Sciatic nerve (tissue), 2 donors: ENCODE measurements at places on chromosomes 5 and 9. TPM values are rescaled to one million over a fixed set of nuclear protein-coding genes. Genes with fewer than 3 reads are reported as not detected.
A peak's percentile ranks its signal among the peaks of the same experiment; 100 is the strongest.

Gene CSF1R
- 74.8 TPM for total RNA-seq

Gene BARHL1
- not detected for total RNA-seq

Gene OGN
- 71.7 TPM for total RNA-seq

Gene LCN12
- 8.6 TPM for total RNA-seq

Gene NEURL1B
- 53.7 TPM for total RNA-seq

Gene PCDHA9
- 0.45 TPM for total RNA-seq

Gene HTR1A
- not detected for total RNA-seq

Gene TRIP13
- total RNA-seq: 0.89 TPM

Gene KCTD16
- total RNA-seq: 0.53 TPM

Gene PCDHAC2
- total RNA-seq: 2.4 TPM

Gene LCN9
- total RNA-seq: not detected

Gene LOX
- 25.3 TPM for total RNA-seq

GRCh38 chr9:15426019-15426418 lies 3.3 kb downstream of the SNAPC3 start:
- no peak for DNase-seq

DNA sequence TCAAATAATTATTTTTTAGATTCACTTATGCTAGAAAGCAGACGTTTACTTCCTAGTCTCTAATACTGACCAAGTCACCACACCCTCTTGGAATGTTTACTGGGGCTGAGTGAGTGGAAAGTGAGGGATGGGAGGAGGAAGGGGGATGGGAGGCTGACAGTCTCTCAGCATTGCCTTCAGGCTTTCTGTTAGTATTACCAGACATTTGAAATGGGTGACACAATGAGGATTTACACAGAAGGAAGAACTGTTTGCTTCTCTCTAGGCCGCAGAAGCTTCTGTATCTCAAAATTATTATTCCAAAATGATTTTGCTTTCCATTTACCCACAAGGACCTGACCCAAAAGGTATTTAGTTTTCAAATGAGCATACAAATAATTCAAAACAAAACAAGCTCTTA lies 232.8 kb upstream of the ZNF608 start:
- no peak for DNase-seq

DNA sequence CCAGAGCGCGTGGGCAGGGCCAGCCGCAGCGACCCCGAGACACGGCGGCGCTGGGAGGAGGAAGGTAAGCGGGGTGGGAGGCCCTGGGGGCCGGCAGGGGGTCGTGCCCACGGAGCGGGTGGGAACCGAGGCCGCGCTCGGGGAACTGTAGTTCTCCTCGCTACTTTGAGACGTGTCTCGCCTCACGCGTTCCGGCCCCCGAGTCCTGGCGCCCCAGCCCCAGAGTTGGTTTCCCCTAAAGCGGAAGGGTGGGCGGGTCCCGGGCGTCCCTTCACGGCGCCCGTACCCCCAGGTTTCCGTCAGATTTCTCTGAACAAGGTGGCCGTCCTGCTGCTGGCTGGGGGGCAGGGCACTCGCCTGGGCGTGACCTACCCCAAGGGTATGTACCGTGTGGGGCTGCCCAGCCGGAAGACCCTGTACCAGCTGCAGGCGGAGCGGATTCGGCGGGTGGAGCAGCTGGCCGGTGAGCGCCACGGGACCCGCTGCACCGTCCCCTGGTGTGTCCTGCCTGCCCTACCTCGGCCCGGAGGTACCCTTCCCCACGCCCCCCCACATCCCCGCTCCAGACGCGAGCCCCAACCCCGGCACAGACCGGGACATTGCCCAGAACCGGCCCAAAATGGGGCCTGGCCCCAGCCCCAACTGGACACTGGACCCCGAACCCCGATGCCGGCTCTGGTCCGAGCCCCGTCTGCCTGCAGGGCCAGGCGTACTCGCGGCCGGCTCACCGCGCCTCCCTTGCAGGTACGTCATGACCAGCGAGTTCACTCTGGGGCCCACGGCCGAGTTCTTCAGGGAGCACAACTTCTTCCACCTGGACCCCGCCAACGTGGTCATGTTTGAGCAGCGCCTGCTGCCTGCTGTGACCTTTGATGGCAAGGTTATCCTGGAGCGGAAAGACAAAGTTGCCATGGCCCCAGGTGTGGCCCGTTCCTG lies 709 bp downstream of the UAP1L1 start:
- peak; percentile 73 for DNase-seq

DNA sequence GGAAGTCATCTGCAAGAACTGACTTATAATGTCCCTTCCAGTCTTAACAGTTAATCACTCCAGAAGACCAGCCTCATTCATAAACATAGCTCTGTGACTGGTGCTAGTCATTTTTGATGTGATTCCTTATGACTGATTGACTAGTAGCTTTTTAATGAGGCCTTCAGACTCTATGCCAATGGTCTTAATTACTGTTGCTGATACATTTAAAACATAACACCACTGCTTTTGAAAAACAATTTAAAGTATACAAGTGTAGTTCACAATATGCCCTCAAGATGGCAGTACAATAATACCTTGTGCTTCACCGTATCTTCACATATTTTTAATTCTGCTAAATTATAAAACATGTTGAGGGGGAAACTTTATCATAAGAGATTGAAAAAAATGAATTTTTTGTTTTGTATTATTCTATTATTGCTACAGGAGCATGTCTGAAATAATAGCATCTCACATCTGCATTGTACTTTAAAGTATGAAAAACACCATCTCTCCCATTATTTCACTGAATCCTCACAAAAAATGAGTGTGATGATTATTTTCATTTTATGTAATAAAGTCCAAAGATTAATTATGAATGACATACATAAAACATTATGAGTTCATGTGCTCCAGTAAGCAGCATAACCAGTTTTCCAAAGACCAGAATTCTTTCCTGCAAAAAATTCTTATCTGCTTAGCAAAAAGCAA lies 55.2 kb upstream of the SHISAL2B start:
- no peak for DNase-seq

- DNase-seq: no peak
These were observed 2.2 kb downstream of the LHX3 start for GRCh38 chr9:136202454-136203407.

- DNase-seq: peak; percentile 59
These were observed at the start of gene PRR16 for GRCh38 chr5:120463991-120464626. PRR16 (plus strand) TSS chr5:120464300.

DNA sequence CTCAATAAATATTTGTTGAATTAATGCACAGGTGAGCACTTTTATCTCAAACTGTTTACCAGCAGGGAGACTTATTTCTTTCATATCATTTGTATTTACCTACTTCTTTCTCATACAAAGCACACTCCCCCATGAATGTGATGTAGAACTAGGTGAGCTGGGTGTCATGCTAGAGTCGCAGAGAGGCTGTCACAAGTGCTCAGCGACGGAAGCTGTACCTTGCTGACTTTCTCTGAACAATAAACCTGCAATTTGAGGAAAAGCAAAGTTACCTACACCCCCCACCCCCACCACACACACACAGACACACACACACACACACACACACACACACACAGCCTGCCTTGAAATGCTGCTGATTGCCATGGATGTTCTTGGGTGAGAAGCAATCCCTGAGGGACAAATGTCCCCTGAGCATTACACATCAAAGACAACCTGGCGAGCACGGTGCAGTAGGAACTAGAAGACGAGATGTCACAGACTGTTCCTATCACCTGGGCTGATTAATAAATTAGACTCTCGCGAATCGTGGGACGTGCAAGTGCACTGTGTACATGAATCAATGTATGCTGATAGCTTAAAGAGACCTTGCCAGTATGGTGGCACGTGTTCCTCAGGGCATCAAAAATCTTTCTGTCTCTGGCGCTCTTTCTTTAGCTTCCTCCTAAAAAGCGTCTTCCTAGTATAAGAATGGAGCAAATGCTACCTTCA lies 66.1 kb downstream of the BRINP1 start:
- no peak for DNase-seq

- no peak for DNase-seq
These were observed 21.2 kb downstream of the UBE2QL1 start for GRCh38 chr5:6469836-6470235.

GRCh38 chr5:165393839-165394238 lies 1888.4 kb downstream of the MAT2B start:
- no peak for DNase-seq

- DNase-seq: no peak
These were observed 52.7 kb upstream of the OSMR start for GRCh38 chr5:38793099-38793498.

- DNase-seq: no peak
These were observed 73.0 kb upstream of the NR4A3 start for GRCh38 chr9:99748676-99749075.

DNA sequence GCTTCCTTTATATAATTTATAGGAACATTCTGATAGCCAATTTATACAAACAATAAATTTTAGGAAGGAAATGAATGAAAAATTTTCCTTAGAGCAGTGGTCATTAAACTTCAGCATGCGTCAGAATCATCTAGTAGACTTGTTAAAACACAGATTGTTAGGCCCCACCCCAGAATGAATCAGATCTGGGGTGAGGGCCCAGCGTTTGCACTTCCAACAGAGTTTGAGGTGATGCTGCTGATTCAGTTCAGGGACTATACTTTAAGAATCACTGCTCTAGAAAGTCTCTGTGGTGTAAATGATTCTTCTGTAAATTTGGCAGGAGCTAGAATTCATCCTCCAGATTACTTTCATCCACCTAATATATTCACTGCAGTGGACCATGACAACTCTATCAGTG lies 80.4 kb downstream of the SLC12A2 start:
- no peak for DNase-seq

- DNase-seq: no peak
These were observed 228.2 kb downstream of the GRIA1 start for GRCh38 chr5:153718713-153719112.

GRCh38 chr9:68651280-68651893 lies 53.7 kb upstream of the PIP5K1B start:
- DNase-seq: no peak

- no peak for DNase-seq
These were observed 70.6 kb upstream of the S1PR3 start for GRCh38 chr9:88920645-88921044.

DNA sequence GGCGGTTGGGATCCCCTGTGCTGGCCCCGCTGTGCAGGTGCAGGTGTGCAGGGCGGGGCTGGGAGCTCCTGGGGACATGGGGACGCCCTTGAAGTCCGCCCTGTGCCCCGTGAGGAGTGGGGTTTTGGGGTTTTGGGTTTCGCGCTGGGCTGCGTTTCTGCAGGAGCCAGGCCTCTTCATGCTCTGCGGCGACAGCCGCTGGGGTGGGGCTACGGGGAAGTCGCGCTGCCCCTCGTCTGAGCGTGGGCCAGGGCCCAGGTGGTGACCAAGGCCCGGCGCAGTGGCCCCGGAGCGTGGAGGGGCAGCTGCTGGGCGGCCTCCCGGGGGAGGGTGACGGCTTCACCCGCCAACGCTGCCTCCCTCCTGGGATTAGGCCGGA lies 47.8 kb upstream of the IRX4 start:
- DNase-seq: no peak

DNA sequence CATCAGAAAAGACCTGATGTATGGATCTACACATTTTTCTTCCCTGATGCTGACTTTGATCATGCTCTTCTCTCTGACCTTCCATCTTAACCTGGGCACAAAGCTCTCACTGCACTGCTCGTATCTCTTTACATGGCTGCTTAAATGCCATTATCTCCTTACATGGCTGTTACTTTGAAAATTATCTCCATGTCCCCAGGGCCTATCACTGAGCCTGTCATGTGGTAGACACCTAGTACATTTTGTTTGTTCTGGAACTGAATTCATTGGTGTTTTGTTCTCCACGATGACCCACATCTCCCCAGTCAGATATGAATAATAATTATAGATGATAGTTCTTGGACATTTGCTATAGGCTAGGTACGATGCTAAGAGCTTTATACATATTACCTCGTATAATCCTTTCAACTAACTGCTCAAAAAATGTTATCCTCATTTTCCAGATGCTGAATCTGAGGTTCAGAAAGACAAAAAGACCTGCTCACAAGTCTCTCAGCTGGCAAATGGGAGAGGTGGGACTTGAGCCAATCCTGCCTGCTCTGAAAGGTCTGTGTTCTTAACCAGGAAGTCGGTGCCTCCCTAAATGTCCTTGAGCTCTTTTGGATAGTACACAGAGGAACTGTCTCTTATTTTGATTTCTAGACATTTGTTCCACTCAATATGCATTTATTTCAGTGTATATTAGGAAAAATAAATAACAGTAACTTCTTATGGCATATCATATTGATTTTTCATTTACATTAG lies 9.8 kb upstream of the CPEB4 start:
- DNase-seq: no peak

GRCh38 chr9:113350107-113350661 lies 843 bp downstream of the BSPRY start:
- no peak for DNase-seq

GRCh38 chr5:112921026-112921832 lies 798 bp downstream of the REEP5 start:
- peak; percentile 78 for DNase-seq

- DNase-seq: no peak
These were observed 65.0 kb downstream of the PRRT1B start for GRCh38 chr9:131610231-131610761.

GRCh38 chr5:131389869-131390265 lies 126.0 kb downstream of the CDC42SE2 start:
- DNase-seq: no peak

- no peak for DNase-seq
These were observed 81.1 kb downstream of the JAKMIP2 start for GRCh38 chr5:147701468-147701867.

GRCh38 chr5:5372930-5373329 lies 49.5 kb upstream of the ICE1 start:
- DNase-seq: no peak

DNA sequence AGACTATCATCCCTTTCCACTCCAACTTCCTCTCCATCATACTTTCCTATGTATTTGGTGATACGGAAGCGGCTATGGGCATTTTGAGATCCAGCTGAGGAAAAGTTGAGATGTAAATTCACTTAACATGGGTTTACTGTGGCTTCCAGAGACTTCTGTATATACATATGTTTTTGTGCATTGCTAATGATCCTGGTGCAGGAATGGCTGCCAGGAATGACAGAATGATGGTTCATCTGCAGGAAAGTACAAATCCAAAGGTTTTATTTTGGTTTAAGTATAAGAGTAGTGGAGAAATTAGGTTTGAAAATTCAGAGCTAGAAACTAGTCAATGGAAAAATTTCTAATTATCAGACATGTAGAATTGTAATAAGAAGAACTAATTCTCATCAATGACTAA lies 95.0 kb upstream of the PAM start:
- no peak for DNase-seq

DNA sequence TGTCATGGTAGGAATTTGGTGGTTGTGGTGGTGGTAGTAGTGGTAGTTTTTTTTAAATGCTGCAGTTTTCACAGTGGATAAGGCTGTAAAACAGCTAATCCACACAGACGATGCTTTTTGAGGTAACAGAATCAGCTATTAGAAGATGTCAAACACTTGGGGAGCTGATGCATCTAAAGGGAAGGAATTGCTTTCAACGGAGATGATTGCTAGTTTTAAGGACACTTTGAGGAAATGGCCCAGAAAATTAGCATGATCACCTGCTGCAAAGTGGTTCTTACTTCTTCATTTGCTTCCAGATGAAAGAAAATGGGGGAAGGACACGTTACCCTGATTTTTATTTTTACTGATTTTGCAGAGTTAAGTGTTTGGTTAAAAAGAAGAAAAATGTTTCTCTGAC lies 178.2 kb upstream of the ATP10B start:
- DNase-seq: no peak
